ENCODE measurements at places on chromosomes 1 and 21.

DNA sequence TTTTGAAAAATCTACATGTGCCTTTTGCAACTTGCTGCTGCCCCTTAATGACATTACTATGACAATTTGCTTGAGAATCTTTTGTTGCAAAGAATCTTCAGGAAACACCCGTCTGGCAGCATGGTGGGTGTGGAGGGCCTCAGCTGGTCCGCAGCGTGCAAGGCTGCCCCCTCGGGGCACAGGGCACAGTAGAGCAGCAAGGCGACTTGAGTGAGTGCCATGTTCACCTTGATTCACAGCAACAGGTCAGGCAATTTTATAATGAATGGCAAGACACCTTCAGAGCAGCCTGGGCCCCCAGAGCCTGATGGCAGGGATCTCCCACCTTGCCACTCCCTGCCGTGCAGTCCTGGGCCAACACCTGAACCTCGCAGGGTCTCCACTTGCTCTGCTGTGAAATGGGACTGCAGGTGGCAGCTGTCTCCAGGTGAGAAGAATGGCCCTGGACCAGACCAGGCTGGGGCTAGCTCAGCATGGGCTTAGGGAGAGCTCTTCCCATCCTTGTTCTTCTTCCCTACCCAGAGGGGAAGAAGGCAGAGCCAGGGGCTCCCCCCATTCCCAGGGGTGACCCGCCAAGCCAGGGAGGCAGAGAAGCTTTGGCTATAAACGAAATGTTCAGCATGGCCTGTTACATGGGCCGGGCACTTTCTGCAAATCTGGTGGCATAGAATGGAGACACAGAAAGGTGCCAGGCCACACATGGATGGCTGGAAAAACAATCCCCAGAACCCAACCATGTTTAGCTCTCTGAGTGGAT lies 34.5 kb upstream of the ACTRT2 start:
- no peak for DNase-seq

DNA sequence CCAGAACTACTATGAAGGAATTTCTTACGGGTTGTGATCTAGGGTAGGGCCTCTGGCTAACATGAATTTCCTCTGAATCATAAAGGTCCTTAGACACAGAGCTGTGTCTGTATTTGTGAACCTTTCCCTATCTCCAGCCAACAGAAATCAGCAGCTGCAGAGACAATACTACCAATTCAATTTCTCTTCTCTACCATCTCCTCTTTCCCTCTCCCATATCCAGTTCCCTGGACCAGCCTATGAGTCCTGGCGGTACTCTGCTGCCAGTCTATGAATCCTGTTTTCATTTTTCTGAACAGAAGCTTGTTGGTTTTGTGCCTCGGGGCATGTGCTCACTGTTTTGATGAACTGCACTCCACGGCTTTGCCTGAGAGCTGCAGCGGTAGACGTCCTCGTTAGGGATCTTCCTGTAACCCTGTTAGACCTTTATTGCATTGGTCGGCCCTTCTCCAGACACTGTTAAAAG lies 458.0 kb upstream of the VAMP3 start:
- no peak for DNase-seq

GRCh38 chr1:92851729-92852128 lies 19.9 kb downstream of the RPL5 start:
- DNase-seq: no peak

GRCh38 chr1:212752934-212753497 lies 38.6 kb downstream of the NSL1 start:
- no peak for DNase-seq

- DNase-seq: no peak
These were observed 223.2 kb upstream of the FOXD3 start for GRCh38 chr1:63099188-63099587.

DNA sequence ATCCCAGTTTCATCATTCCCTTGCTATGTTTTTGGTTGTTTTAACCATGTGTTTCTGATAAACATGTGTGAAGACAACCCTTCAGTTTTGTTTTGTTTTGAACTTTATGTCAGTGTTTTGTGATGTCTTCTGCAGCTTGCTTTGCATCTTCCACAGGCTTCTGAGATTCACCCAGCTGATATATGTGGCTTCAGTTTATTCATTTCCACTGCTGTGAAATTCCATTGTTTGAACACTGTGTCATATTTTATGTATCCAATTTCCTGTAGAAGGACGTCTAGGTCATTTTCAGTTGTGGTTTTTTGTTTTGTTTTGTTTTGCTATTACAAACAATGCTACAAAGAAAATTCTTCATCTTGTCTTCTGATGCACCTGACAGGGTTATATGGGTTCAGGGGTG lies 27.2 kb upstream of the SLC26A9 start:
- no peak for DNase-seq

DNA sequence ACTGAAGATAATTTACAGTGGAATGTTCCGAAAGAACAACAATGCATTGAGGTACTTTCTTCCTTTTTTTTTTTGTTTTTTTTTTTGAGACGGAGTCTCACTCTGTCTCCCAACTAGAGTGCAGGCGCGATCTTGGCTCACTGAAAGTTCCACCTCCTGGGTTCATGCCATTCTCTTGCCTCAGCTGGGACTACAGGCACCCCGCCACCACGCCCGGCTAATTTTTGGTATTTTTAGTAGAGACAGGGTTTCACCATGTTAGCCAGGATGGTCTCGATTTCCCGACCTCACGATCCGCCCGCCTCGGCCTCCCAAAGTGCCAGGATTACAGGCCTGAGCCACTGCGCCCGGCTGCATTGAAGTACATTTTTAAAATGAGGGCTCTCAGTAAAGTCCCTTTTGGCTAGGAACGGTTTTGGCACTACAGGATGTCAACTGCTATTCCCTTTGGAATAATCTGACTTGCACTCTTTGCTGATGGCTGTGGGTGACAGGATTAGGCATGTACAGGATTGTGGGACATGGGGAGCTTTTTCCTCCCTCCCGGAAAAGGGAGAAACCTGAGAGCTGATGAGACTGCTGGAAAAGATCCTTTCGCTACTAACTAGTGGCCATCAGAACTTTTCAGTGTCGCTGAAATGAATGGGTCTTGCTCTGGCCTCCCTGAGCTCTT lies 56.9 kb upstream of the EDEM3 start:
- DNase-seq: no peak

DNA sequence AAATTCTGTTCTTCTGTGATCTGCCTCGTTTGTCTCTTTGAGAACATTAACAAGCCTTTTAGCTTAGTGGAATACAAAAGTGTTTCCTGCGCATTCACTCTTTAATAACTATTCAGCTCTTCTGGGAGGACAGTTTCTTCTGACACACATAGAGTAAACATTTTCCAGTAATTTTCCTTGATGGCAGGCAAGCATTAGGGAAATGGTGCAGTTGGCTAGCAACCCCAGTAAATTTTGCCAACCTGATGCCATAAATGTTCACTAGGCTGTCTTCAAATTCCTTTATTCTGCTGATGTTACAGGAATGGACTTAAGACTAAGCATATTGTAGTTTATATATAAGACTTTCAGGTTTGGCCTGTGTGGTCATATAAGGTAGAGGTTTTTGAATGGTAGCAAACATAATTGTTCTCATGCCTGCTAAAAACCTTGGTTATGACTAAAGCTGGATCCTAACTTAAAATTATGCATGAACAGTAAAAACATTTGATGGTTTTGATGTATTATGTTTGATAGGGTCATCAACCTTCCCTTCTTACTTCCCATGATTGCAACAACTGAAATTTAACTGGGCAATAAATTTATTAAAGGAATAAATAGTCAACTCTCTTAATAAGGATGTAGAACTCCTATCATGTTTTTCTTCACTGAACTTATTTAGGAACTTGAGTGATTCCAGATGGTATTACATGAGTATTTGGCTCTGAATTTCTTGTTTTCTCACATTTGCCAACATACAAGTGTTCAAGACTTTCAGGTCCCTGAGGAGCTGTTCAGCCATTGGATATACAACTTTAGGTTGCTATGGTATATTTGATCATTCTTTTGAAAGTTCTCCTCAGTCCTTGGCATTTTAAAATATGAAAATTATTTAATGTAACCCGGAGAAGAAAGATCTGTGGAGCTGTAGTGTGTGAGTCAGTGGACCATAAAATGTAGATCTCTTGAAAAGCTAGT lies 223.4 kb downstream of the FMN2 start:
- DNase-seq: no peak

DNA sequence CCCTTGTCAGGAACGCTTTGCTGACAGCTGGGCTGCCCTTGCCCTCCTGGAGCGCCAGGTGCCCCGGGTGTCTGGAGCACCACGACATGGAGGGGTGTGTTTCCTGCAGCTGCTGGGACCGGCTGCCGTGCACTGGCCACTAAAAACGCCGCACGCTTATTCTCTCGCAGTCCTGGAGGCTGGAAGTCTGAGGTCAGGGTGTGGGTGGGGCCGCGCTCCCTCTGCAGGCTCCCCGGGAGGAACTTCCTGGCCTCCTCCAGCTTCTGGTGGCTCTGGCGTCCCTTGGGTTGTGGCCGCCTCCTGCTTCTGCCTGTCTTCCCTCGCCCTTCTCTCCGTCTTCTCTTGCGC lies 28.0 kb upstream of the PLCH2 start:
- no peak for DNase-seq

- DNase-seq: no peak
These were observed 32.5 kb upstream of the BCL10 start for GRCh38 chr1:85308833-85309350.

- no peak for DNase-seq
These were observed 114.0 kb downstream of the ROR1 start for GRCh38 chr1:63887809-63888208.

- no peak for DNase-seq
These were observed 31.2 kb downstream of the C1orf141 start for GRCh38 chr1:67103548-67103947.

DNA sequence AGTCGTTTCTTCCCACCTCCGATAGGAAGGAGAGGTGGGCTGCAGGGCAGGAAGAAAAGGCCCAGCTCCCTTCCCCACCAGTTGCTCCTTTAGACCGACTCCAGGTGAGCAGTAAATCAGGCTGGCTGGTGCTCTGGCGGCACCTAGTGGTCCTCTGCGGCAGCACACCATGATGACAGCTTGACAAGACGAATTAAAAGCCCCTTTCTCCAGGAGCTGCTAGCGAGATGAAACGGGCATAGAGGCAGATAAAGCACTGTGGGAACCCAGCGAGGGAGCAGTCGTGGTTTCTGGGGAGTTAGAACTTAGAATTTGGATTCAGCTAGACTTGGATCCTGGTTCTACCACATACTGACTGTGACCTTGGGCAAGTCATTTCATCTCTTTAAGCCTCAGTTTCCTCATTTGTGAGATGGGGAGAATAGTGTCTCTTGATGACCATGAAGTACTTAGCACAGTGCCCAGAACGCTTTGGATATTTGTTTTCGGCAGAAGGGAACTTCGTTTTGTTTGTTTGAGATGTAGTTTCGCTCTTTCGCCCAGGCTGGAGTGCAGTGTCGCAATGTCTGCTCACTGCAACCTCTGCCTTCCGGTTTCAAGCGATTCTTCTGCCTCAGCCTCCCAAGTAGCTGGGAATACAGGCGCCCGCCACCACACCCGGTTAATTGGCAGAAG lies 21.8 kb upstream of the COL9A2 start:
- DNase-seq: peak; percentile 72

DNA sequence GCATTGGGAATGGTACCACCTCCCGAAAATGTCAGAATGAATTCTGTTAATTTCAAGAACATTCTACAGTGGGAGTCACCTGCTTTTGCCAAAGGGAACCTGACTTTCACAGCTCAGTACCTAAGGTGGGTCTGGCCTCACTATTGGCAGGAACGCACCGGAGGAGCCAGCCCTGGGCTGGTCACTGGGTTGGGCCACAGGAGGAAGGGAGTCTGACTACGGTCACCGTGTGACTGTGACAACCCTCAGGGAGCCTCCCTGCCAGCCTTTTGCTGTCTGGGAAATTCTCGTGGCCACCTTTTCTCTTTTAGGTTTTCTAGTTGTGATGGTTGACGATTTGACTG lies 2.2 kb downstream of the IL10RB start:
- DNase-seq: no peak

- DNase-seq: peak; percentile 23
These were observed 13.1 kb downstream of the TXNIP start for GRCh38 chr1:145983206-145983675.

DNA sequence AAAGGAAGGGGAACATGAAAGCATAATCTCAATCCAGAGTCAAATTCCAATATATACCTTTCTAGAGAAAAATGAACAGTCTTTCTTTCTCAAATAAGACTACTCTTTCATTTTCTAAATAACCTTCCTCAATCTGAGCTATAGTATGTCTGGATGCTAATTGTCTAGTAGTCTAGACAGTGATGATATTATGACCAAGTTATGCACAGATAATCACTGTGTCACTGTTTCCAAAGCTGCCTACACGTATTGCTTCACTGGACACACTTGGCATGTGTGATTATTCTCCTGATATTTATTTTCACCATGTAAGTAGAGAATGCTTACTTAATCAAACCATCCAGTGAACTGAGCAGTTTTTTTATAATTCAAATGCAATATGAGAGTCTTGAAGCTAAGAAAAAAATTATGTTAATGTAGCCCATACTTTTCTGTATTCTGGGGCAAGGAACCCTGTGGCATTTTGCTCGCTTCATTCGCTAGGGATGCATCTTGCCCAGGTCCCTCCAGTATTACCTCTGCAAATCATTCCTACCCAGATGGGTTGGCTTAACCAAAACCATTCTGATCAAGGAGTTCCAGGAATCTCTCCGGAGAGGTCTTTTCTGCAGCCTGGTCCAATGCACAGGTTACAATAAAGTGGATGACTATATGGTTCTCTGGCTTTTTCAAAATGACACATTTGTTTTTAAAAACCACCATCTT lies 303.1 kb upstream of the RUNX1 start:
- DNase-seq: no peak

DNA sequence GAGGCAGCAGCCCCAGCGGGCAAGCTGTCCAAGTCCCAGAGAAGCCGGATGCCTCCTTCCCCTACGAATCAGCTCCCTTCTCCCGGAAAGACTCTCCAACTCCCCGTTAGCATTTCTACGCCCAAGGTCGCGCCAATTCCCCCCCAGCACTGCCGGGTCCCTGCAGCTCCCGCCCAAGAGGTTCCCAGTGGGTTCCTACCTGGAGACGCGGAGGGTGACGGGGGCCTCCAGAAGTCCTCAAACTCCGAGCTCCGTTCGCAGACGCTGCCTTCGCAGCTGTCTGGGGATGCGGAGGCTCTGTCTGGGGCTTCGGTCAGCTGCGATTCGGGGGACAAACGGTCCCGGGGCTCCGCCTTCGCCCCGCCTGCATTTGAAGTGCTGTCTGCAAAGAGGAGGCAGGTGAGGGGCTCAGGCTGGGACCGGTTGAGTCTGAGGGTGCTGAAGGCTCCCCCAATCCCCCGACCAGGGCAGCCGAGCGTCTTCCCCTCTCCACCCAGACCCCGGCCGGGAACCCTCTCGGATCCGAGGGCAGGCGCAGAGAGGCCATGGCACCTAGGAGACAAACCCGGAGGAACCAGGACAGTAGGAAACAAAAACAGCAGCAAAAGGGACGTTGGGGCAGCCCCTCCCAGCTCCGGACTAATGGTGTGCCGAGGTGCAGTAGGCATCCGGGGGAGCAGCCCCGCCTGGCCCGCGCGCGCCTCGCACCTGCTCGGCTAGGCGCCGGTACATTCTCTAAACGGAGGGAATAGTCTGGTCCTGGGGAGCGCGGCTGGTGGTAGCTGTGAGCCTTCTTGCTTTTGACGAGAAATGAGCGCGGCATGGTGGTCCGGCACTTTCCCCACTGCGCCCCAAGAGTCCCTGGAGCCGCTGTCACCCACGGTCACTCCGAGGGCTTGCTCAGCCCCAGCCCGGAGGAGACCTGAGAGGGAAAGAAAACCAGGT lies 3.8 kb downstream of the GFI1 start:
- no peak for DNase-seq

Data from Kasumi-1 (cell line).